Left ventricle myocardium inferior (tissue), 1 donor: ENCODE measurements at places on chromosomes 7 and 10. TPM values are rescaled to one million over a fixed set of nuclear protein-coding genes. Genes with fewer than 3 reads are reported as not detected.

DNA sequence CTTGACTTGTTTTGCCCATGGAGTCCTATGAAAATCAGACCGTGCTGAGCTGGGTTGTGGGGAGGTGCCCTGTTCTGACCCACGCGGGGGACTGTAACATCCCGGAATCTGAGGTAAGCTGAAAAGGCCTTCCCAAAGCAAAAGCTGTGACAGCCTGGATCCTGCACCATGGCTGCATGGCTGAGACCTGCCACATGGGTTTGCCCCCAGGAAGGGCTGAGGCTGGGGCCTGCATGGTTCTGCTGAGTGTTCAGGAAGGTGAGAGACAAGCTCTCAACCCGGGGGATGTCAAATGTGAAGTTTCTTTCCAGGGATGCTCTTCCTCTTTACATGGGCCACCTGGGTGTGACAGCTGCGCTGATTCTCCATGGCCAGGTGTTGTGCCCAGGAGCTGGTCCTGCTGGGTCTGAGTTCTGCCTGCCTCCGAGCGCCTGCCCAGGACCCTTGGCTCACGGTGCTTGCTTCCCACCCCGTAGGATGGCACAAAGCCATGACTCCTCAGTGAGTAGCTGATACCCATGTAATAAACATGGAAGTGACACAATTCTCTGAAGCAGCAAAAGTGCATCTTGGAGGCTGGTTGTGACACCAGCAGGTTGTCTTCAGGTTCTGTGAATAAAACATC lies 58.3 kb downstream of the VIPR2 start:
- no peak for DNase-seq
- no peak overlapping the region for H3K4me3 ChIP-seq
- peak overlapping the region; percentile 38 for H3K27ac ChIP-seq
- peaks cover 43% of the 10 kb centered on the region for H3K4me1 ChIP-seq

DNA sequence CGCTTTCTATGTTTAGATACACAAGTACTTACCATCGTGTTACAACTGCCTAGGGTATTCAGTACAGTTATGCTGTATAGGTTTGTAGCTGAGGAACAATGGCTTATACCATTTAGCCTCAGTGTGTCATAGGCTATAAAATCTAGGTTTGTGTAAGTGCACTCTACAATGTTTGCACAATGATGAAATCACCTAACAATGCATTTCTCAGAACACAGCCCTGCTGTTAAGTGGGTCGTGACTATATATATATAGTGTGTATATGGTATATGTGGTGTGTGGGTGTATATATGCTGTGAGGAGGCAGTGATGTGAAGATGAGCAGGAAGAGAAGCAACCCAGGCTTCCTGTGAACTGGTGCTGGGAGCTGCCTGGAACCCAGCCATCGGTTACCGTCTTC lies 65.6 kb upstream of the MKI67 start:
- H3K36me3 ChIP-seq = no peaks in the 10 kb centered on the region
- H3K4me1 ChIP-seq = no peaks in the 10 kb centered on the region
- H3K4me3 ChIP-seq = no peak overlapping the region
- peaks cover 92% of the 10 kb centered on the region for H3K27me3 ChIP-seq
- DNase-seq = no peak

DNA sequence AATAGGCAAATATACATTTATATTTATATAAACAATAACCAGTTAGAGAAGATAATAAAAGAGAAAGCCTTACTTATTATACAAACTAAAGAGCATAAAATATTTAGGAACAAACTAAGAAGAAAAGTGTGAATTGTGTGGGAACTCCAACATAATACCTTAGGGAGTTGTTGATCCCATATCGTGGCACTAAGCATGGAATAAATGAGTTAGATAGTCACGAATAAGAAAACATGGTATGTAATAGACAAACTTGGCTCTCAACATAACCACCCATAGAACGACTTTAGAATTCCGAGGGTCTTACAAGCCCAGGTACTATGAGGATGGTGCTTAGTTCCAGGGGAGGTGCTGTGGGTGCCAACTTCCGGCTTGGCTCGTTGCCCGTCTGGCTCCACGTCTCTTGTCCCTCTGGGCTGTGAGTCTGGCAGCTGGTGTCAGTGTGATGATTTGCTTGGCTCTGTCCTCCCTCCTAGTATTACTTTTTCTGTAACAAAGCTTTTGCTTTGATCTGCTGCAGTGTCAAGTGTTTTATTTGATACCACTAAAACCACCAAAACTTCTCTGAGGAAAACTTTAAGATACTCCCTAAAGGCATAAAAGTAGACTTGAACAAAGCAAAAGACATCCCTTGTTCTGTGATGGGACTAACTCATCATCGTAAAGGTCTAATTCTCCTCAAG lies 9.5 kb upstream of the RBM20 start:
- H3K36me3 ChIP-seq = no peaks in the 10 kb centered on the region
- H3K27ac ChIP-seq = peak overlapping the region; percentile 87
- DNase-seq = peak; percentile 77
- peaks cover 47% of the 10 kb centered on the region for H3K4me1 ChIP-seq
- no peaks in the 10 kb centered on the region for H3K27me3 ChIP-seq

- peak; percentile 53 for DNase-seq
- no peak overlapping the region for H3K4me3 ChIP-seq
- no peak overlapping the region for H3K27ac ChIP-seq
- peaks cover 12% of the 10 kb centered on the region for H3K27me3 ChIP-seq
- H3K36me3 ChIP-seq = no peaks in the 10 kb centered on the region
Observed at GRCh38 chr10:71075086-71075758, 137.1 kb upstream of the UNC5B start.

DNA sequence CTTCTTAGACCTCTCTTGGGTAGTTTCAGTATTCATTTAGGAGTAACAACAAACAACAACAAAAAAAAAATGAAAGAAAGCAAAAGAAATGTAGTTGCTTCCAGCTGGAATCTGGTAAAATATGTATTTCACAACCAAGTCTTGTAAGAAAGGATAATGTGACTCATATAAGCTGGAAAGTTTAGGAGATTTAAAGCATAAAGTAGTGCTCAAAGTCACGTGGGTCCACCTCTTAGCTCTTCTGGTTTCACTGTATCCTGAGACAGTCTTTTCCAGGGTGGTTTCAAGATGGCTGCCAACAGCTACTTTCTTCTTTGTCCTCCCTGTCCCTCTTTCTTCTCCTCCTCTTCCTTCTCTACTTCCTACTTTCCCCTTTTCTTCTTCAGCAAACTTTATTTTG lies 69.5 kb upstream of the CDK13 start:
- no peak overlapping the region for H3K27ac ChIP-seq
- H3K36me3 ChIP-seq = no peaks in the 10 kb centered on the region
- no peaks in the 10 kb centered on the region for H3K4me1 ChIP-seq
- no peak overlapping the region for H3K4me3 ChIP-seq
- DNase-seq = no peak

DNA sequence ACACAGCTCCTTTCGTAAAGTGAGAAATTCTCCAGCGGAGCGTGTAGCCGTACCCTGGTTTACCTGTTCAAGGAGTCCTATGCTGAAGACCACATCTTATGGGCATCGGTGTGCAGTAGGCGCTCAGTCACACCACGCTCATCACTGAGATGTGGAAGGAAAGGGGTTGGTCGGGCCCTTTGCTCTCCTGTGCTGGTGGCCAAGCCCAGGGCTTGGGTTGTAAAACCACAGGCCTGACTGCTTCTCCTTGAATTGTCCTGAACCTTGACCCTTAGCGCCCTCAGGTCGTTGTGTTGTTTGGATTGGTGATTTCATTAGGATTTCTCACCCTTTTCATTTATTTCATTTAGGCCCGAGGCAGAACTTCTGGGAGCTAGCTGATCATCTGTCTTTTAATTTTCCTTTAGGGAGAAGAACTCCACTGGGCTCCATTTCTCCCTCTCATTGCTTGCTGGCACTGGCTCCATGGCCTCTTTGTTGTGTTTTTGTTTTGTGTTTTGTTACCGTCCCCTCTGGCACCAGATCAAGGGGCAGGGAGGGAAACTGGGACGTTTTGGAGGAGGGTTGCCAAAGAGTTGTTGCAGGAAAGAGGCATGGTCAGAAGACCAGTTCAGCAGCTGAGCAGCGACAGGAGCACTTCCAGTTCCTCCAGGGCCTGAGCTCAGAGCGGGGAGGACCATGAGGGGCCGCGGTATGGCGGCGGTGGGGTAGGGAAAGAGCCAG lies 511.4 kb upstream of the GALNT17 start:
- H3K27ac ChIP-seq = no peak overlapping the region
- no peak overlapping the region for H3K4me3 ChIP-seq
- no peaks in the 10 kb centered on the region for H3K27me3 ChIP-seq
- no peak for DNase-seq
- H3K4me1 ChIP-seq = no peaks in the 10 kb centered on the region

Gene MOGAT3
- not detected for total RNA-seq

- H3K4me3 ChIP-seq = no peak overlapping the region
- no peak for DNase-seq
- H3K4me1 ChIP-seq = no peaks in the 10 kb centered on the region
- no peaks in the 10 kb centered on the region for H3K27me3 ChIP-seq
Observed at GRCh38 chr10:28891058-28891713, 213.9 kb downstream of the BAMBI start.

- no peaks in the 10 kb centered on the region for H3K4me1 ChIP-seq
- H3K27ac ChIP-seq = no peak overlapping the region
- peaks cover 64% of the 10 kb centered on the region for H3K27me3 ChIP-seq
- DNase-seq = no peak
- no peaks in the 10 kb centered on the region for H3K36me3 ChIP-seq
Observed at GRCh38 chr10:128573281-128573845, 447.1 kb upstream of the MKI67 start.

- H3K4me3 ChIP-seq = no peak overlapping the region
Observed at GRCh38 chr7:108253275-108254044, 123.3 kb upstream of the LAMB4 start.

DNA sequence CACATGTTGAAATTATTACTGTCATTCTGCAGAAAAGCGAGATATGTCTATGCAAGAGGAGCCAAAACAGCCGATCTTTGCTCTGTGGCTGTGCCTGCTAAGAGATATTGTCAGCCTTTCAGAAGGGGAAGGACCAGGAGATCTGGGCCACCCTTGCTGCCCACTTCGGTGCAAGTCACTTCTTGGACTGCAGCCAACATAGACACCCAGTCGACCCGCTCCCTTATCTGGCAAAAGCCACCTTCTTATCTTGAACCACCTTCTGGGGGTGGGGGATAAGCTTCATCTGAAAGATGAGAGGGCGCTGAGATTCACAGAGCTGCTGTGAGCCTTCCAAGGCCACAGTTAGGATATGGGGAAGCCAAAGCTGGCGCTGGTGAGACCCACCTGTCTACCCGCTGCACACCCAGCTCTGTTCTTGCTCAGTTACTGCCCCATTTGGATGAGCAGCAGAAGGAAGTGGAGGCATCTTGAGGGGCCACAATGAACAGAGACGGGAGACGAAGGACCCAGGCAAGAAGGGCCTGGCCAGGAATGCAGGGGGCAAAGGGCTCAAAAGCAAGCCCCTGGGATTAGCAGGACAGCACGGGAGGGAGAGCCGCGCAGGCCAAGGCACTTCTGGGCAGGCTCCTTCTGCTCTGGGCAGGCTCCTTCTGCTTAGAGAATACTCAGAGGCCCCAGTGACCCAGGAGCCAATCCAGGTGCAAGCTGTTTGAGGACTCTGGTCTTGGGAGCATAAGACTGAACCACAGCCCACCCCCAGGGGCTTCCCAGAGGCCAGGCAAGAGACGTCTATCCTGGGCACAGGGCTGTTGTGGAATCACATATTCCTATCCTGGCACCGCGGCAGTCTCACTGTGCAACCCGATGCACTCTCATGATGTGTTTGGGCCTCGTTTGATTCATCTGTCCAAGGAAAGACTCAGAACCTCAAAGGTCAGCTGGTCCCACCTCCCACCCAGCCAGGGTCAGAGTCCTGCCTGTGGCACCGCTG lies 38.4 kb upstream of the NPFFR1 start:
- H3K27ac ChIP-seq = no peak overlapping the region
- no peak overlapping the region for H3K4me3 ChIP-seq
- DNase-seq = no peak
- no peaks in the 10 kb centered on the region for H3K27me3 ChIP-seq
- peaks cover 40% of the 10 kb centered on the region for H3K4me1 ChIP-seq

DNA sequence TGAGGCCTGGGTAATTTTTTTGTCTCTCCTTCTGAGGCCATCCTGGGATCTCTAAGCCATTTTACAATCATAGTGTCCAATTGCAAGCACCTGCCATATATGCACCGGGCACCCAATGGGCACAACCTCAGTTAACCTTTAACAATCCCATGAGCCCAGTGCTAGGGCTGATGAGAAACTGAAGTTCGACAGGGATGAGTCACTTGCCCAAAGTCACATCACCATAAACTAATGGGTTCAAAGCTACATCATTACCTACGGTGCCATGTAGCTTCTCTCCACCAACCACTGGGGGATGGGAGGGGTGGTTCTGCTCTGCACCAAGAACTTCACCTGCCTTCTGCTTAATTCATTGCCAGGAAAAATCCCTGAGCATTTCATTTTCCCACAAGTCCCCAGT lies 95.8 kb upstream of the ZNF716 start:
- no peaks in the 10 kb centered on the region for H3K36me3 ChIP-seq
- H3K27ac ChIP-seq = peak overlapping the region; percentile 82
- H3K4me3 ChIP-seq = no peak overlapping the region
- peaks cover 20% of the 10 kb centered on the region for H3K4me1 ChIP-seq
- DNase-seq = no peak
- H3K27me3 ChIP-seq = no peaks in the 10 kb centered on the region

DNA sequence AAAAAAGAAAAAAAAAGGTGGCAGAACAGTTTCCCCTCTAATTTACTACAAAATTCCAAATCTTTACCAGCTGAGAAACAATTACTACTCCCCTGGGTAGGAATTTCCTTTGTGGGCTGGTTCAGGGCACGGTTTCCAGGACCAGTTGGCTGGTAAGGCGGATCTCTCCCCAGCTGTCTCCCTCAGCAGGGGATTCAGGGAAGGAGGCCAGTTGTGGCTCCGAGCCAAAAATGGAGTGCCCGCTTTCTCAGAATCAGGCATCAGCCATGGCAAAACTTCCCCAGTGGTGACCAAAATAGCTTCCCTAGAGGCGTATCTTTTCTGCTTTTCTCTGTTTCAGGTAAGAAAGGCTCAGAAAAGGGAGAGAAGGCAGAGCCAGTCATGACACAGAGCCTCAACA lies 91.2 kb downstream of the ZNF22 start:
- no peak overlapping the region for H3K27ac ChIP-seq
- H3K4me1 ChIP-seq = no peaks in the 10 kb centered on the region
- H3K4me3 ChIP-seq = no peak overlapping the region
- H3K36me3 ChIP-seq = no peaks in the 10 kb centered on the region

DNA sequence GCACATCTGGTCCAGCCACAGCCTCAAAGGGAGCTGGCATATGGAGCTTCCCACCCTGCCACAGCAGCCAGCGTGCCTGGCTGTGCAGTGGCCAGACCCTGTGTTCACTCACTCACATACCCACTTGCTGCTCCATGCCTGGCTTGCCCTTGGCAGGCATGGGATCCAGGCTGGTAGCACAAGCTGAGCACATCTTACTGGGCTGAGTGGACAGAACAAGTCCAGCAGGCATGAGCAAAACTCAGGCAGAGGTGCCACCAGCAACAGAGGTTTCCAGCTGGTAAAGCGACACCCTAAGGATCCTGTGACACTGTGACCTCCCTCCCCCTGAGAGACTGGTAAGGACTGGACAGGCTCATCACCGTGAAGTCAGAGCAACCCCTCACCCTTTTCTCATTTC lies 25.1 kb downstream of the SVIL start:
- H3K27ac ChIP-seq = peak overlapping the region; percentile 69
- no peak for DNase-seq
- no peaks in the 10 kb centered on the region for H3K36me3 ChIP-seq

Gene TMEM176B
- total RNA-seq = 34.0 TPM
